ENCODE measurements at places on chromosomes 3 and 15. TPM values are rescaled to one million over a fixed set of nuclear protein-coding genes. Genes with fewer than 3 reads are reported as not detected.

GRCh38 chr15:38814891-38815290, 250.3 kb upstream of the RASGRP1 start:
- H3K27ac ChIP-seq: no peak overlapping the region
- no peaks in the 10 kb centered on the region for H3K27me3 ChIP-seq
- no peaks in the 10 kb centered on the region for H3K36me3 ChIP-seq
- no peak overlapping the region for H3K4me3 ChIP-seq

Gene CPLX3
- total RNA-seq: 0.29 TPM

Gene MGLL
- 55.2 TPM for total RNA-seq

Gene MME
- 14.4 TPM for total RNA-seq

GRCh38 chr3:123656691-123657090, 71.8 kb upstream of the HACD2 start:
- no peak overlapping the region for H3K27ac ChIP-seq
- H3K36me3 ChIP-seq: no peaks in the 10 kb centered on the region
- H3K4me1 ChIP-seq: peaks cover 5% of the 10 kb centered on the region
- no peaks in the 10 kb centered on the region for H3K27me3 ChIP-seq

GRCh38 chr15:58260725-58261267, 122.6 kb downstream of the AQP9 start:
- no peak overlapping the region for H3K27ac ChIP-seq
- no peaks in the 10 kb centered on the region for H3K27me3 ChIP-seq
- no peaks in the 10 kb centered on the region for H3K36me3 ChIP-seq
- H3K4me3 ChIP-seq: no peak overlapping the region

Gene TNFSF10
- total RNA-seq: 41.4 TPM

DNA sequence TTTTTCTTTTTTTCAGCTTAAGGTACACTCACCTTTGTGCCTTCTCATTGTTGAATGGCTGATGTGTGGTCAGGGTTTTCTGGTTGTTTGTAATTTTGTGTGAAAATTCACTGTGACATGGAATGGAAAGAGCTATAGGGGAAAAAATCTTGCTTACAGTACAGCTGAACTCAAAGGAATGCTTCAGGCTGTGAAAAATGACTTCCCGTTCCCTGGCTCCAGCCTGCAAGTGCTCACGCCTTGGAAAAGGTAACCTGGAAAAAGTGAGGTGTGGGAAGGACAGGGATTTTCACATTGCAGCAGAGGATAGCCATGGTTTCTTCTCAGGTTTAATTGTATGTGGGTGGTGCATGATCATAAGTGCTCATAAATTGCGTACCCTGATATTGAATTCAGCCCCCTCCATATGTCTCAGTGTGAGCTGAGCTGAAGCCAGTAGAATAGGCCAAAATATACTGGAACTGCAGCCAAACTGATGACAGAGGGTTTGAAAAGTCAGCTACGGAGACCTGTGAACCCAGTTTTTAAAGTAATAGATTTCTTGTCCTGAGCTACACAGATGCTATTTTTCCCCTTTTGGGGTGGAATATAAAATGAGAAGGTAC, 228.7 kb upstream of the RASGRP1 start:
- no peak overlapping the region for H3K4me3 ChIP-seq
- no peaks in the 10 kb centered on the region for H3K36me3 ChIP-seq
- H3K27ac ChIP-seq: no peak overlapping the region
- H3K27me3 ChIP-seq: peaks cover 31% of the 10 kb centered on the region

DNA sequence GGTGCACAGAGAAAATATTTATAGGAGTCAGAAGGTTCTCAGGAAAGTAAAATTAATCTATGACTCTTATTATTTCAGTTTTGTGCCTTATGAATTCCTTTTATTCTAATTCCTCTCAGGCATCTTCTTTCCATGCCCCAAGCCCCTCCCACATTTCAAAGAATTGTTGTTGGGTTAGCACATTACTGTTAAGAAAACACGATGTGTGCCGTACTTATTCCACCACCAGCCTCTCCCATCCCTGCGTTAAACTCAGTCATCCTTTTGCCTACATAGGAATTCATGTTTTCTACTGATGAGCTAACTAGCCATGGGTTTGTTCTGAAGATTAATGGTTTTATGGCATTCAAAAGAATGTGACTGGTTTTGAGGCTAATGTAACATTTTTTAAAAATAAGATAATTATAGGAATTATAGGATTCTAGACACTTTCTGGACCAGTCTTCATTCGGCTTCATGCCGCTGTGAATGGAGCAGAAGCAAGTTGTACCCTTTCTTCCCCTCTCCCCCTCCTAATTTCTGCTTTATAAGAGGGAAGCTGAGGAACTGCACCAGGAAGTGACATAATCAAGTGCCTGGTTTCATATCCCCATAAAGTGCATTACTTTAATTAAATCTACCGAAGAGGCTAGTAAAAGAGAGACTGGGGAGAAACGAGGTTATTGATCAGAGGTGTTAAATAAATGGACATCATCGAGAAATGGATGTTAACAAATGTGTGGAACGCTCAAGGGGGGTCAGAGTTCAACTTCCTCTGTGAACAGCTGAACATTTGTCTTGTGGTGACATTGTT, 12.3 kb upstream of the MB21D2 start:
- H3K27me3 ChIP-seq: no peaks in the 10 kb centered on the region
- H3K36me3 ChIP-seq: no peaks in the 10 kb centered on the region
- peak; percentile 33 for DNase-seq
- H3K27ac ChIP-seq: no peak overlapping the region

DNA sequence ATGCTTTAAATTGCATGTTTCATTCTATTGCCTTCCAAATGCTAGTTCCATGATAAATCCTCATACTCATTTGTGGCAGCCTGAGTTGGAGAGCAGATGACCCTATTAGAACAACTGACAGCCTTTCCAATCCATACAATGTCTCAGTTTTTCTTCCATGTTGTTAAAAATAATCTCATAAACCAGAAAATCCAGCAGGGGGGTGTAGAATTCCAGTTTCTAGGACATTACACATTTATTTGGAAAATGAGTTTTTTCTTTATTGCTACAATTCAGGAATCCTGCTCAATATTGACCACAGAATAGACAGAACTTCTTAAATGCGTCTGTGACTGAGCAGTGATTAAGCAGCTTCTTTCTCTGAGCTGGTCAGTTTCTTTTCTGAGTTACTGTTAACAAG, 174.2 kb upstream of the ATP10A start:
- H3K27ac ChIP-seq: no peak overlapping the region
- no peaks in the 10 kb centered on the region for H3K27me3 ChIP-seq
- H3K4me1 ChIP-seq: no peaks in the 10 kb centered on the region
- no peak for DNase-seq
- no peaks in the 10 kb centered on the region for H3K36me3 ChIP-seq

GRCh38 chr3:41592753-41593510, 369.0 kb downstream of the ULK4 start:
- no peak overlapping the region for H3K27ac ChIP-seq
- no peaks in the 10 kb centered on the region for H3K27me3 ChIP-seq
- H3K4me1 ChIP-seq: no peaks in the 10 kb centered on the region
- no peaks in the 10 kb centered on the region for H3K36me3 ChIP-seq
- H3K4me3 ChIP-seq: no peak overlapping the region
- DNase-seq: no peak

DNA sequence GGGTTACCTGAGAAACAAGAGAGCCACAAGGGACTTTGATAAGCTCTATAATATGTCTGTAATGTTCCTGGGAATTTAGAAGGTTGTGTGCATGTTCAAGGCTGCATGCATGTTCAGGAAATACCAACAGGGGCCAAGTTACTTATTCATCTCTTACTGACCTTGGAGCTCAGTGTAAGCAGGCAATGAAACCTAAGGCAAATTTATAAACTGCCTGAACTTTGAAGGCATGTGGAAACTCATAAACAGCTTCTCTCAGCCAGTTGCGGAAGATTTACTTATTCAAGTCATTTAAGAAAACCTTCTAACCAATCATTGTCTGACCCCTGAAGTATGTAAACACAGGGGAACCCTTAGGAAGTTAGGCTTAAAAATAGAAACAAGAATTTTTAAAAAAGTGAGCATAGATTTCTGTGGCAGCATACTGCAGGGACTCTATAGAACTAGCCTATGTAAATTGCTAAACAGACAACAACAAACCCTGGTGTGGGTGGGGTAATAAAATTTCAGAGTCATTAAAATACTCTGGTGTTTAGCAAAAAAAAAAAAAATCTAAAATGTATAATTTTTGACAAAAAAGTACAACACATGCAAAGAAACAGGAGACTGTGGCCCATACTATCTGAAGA, 57.2 kb downstream of the SLC15A2 start:
- H3K4me3 ChIP-seq: no peak overlapping the region
- H3K27ac ChIP-seq: no peak overlapping the region
- H3K36me3 ChIP-seq: no peaks in the 10 kb centered on the region
- H3K4me1 ChIP-seq: peaks cover 20% of the 10 kb centered on the region
- DNase-seq: no peak
- H3K27me3 ChIP-seq: no peaks in the 10 kb centered on the region

DNA sequence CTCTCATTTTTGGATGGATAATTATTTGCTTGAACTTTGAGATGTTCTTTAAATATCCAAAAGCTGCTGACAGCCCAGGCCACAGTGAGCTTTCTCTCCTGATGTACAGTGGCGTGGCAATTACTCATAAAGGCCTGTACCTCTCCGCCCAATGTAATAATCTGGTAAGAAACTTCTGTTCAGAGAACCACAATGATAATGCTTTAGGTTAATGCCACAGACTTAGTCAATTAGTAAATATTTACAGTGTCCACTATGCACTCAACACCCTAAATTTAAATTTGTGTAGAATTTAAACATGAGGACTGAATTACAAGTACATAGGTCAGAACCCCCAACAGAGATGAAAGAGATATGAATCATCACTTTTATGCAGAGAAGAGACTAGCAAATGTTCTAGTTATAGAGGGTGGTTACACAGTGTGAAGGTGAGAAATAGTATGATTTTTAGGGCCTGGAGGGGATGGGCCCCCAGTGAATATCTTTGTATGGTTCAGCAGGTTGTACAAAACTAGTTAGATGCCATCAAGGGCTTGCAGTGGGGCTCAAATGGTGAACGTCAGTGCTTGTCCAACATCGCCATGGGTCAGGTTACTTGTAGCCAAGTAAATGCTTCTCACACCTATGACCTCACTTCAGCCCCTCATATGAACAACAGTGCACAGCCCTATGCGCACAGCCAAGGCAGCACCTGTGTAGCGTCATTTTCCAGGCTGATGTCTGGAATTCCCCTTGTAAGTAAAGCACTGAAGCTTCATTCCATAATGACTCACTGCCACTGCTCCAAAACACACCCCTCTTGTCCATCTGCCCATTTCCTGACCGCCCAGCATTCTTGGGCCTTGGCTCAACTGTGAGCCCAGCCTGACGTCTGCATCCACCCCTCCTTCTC, 13.3 kb downstream of the ABHD2 start:
- peak overlapping the region; percentile 1 for H3K4me3 ChIP-seq
- peak; percentile 88 for DNase-seq
- H3K4me1 ChIP-seq: peaks cover 66% of the 10 kb centered on the region

Gene SCG5
- not detected for total RNA-seq

GRCh38 chr15:98643115-98643514, 5.2 kb upstream of the IGF1R start:
- H3K4me1 ChIP-seq: no peaks in the 10 kb centered on the region
- no peak overlapping the region for H3K4me3 ChIP-seq
- DNase-seq: no peak
- no peak overlapping the region for H3K27ac ChIP-seq
- H3K27me3 ChIP-seq: no peaks in the 10 kb centered on the region
- peaks cover 15% of the 10 kb centered on the region for H3K36me3 ChIP-seq

- H3K27me3 ChIP-seq: no peaks in the 10 kb centered on the region
- H3K4me1 ChIP-seq: no peaks in the 10 kb centered on the region
- H3K27ac ChIP-seq: no peak overlapping the region
- no peak for DNase-seq
- no peak overlapping the region for H3K4me3 ChIP-seq
Measured at GRCh38 chr3:14274999-14275961, 96.7 kb downstream of the LSM3 start.

DNA sequence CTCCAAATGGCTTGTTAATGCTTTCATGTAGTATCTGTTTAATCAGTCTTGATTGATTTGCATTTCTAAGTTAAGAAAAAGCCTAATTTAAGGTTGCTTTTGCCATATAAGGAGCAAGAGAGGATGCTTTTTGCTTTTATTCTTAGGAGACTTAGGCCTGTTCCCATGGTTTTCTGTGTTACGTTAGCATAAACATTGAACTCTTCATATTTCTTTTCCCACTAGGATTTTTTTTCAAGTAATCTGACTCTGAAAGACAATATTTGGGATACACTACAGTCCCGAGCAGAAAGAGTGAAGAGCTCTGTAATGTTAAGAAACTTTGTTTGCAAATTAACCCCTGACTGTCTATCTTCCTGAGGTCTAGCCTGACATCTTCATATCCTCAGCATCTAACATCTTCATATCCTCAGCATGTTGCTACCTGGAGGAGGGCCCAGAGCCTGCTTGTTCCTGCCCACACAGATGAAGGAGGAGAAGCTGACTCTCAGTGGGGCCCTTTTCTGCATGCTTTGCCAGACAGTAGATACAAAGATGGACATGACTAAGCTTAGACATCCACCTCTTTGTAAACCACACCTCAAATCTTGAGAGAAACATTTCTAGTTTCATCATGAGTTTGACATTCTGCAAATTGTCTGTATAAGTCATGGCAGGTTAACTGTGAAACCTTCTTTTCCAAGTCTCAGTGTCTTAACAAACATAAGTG, 86.2 kb upstream of the COL6A5 start:
- H3K4me1 ChIP-seq: no peaks in the 10 kb centered on the region
- peaks cover 73% of the 10 kb centered on the region for H3K27me3 ChIP-seq
- no peak overlapping the region for H3K4me3 ChIP-seq
- no peak for DNase-seq
- no peak overlapping the region for H3K27ac ChIP-seq
- H3K36me3 ChIP-seq: no peaks in the 10 kb centered on the region

Gene ATP8B4
- total RNA-seq: 0.24 TPM

Gene ALDH1A2
- total RNA-seq: 231 TPM

- DNase-seq: no peak
- H3K4me3 ChIP-seq: no peak overlapping the region
- H3K27me3 ChIP-seq: peaks cover 12% of the 10 kb centered on the region
- no peaks in the 10 kb centered on the region for H3K36me3 ChIP-seq
- no peak overlapping the region for H3K27ac ChIP-seq
Measured at GRCh38 chr3:52038227-52038626, 18.1 kb downstream of the DUSP7 start.

DNA sequence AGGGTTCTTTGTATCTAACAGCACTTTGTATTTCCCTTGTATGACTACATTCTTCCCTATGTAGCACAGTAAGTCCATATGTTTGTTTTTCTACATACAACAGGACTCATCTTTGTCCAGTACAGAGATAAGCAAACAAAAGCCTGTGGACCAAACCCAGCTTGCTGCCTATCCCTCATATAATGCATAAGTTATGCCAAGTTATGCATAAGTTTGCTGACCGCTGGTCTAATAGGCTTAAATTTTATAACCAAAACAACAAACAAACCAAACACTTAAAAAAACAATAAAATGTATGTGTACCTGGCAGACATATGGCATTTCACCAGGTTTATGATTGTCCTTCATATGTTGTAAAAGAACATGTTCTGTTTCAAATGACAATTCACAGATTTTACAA, 56.0 kb downstream of the ZNF280D start:
- H3K27me3 ChIP-seq: no peaks in the 10 kb centered on the region
- H3K27ac ChIP-seq: no peak overlapping the region
- DNase-seq: no peak
- H3K4me1 ChIP-seq: no peaks in the 10 kb centered on the region
- H3K4me3 ChIP-seq: no peak overlapping the region

- H3K27me3 ChIP-seq: no peaks in the 10 kb centered on the region
- no peak overlapping the region for H3K4me3 ChIP-seq
- no peaks in the 10 kb centered on the region for H3K36me3 ChIP-seq
- no peak for DNase-seq
Measured at GRCh38 chr3:65783117-65783516, 255.6 kb downstream of the MAGI1 start.

Data from Calu3 (cell line).